ENCODE measurements at places on chromosomes 7 and 10.

GRCh38 chr7:26723129-26723528 is 141.3 kb downstream of the SKAP2 start:
- DNase-seq: no peak

GRCh38 chr10:128087884-128088709 is 38.1 kb downstream of the MKI67 start:
- DNase-seq: peak; percentile 58

- peak; percentile 68 for DNase-seq
These were observed 1.6 kb downstream of the INHBA start for GRCh38 chr7:41701068-41701941.

DNA sequence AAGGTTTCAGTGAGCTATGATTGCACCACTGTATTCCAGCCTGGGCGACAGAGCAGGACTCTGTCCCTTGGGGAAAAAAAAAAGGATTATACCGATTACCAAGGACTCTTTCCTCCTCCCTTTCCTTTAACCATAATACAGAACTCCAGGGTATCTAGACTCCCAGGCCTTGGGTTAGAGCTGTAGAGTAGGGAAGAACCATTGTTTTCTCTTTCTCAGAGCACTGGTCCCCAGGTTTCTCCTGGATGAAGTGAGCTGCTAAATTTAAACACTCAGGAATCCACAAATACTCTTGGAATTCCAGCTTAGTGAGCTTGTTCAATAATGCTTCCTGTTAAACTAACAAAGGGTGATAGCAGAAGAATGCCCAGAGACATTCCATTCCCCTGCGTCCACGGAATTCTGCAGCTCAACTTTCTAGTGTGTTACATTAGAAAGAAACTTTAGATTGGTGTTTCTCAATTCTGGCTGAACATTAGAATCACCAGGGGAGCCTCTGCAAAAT is 14.6 kb upstream of the RPEL1 start:
- peak; percentile 91 for DNase-seq

DNA sequence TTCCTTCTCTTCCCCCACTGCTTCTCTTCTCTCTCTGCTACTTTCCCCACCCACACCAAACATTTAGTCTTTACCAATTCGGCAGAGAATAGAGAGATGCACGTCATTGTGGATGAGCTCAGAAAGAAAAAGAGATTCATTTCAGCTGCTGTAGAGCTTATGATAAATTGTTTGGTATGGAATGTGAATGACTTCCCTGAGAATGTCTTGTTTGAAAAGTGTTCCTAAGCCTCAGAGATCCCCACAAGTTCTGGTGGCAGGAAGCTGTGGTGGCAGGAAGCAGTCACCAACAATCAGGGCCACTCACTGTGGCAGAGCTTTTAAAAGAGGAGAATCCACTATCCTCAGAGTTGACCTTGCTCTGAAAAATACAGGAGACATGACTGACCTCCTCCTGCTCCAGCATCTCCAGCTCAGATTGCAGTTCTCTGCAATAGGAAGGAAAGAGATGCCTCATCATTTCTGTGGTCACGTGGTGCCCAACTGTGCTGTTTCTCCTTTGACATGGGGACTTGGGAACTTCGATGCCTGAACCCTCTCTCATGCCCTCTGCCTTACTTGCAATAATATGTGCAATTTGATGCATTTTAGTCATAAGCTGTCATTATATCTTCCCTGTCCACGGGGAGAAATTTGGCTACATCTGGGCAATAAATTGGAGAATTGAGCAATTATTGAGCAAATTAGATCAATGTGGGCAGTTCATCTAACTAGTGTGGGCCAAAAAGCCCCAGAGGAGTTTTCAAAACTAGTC is 76.5 kb downstream of the BMPER start:
- no peak for DNase-seq

DNA sequence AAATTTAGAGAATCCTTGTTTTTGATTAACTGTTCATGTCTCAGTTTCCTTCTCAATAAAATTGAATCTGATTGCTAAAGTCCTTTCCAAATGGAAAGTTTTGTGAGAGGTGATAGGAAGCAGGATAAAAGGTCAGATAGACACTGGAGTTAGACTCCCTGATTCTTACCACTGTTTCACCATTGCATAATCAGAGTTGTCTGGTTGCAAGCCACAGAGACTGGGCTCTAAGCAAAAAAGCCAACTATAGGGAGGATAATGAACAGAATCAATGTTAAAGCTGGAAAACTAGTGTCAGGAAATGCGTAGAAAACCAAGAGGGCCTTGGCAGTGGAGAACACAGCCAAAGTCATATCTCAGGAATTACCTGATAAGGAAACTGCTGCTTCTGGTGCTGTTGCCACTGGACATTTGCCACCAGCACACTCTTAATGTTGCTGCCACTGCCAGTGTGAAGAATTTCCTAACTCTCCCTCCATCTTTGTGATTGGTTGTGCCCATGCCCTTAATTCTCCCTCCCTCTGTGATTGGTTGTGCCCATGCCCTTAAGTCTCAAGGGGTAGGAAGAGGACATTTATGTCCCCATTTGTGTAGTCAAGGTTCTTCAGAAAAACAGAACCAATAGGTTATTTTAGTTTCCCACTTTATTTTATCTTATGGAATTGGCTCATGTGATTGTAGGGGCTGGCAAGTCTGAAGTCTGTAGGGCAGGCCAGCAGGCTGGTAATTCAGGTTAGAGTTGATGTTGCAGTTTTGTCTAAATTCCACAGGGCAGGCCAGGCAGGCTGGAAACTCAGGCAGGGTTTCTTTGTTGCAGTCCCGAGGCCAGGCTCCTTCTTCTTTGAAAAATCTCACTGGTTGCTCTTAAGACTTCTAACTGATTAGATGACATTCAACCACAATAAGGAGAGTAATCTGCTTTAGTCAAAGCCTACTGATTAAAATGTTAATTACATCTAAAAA is 639.0 kb downstream of the REEP3 start:
- peak; percentile 62 for DNase-seq

DNA sequence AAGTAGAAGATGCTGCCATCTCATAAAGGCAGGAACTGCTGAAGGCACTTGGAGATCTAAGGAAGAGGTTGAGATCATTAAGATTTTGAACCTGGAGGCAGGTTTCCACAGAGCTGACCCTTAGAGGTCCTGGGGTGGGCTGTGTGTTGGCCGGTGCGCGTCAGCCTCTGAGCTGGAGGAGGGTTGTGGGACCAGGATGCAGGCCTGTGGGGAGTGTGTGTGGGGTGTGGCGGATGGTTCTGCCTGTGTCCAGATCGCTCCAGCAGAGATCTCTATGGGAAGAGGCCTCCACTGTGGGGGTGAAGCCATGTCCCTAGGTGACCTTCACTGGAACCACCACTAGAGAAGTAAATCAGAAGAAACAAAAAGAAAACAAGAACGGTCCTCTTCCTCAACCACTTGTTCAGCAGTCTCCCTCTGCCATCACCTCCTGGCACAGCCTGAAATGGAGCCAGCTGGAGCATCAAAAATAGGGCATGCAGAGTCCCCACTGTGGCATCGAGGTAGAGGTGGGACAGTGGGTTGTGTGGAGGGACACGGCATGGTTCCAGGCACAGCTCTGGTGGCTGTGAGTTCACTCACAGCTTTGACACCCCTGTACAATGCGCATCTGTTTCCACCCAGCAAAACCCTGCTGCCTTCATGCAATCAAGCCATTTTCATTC is 453.8 kb downstream of the TCERG1L start:
- no peak for DNase-seq

GRCh38 chr10:116324951-116325635 is 845 bp downstream of the CCDC172 start:
- no peak for DNase-seq

GRCh38 chr7:107692501-107692900 is 31.9 kb downstream of the SLC26A4 start:
- no peak for DNase-seq

DNA sequence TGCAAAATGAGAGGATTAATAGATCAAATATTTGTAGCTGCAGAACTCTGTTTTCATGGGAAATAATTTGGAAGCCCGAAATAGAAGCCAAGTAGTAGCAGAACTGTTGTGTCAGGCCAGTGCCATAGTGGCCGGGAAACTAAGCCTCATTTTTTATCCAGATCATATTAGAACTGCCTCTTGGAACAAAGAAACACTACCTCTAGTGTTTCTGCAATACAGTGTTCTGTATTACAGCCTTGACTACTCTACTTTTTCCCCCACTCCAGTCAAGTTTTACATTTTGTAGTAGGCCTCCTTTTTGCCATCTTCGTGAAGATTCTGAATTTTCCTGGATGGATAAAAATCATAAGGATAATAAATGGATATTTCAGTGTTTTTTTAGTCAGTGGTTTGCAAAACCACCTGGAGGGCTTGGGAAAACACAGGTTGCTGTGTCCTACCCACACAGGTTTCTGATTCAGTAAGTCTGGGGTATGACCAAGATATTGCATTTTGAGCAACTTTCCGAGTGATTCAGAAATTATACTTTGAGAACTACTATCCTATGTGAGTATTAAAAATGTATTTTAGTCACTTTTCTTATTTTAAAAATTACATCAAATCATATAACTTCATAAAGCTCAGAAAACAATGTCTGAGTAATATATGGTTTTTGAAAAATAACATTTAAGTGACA is 326.2 kb upstream of the KAT6B start:
- DNase-seq: no peak

- no peak for DNase-seq
These were observed 5.2 kb downstream of the MRPS24 start for GRCh38 chr7:43864126-43864525.
